ENCODE measurements at places on chromosomes 3 and 15.

DNA sequence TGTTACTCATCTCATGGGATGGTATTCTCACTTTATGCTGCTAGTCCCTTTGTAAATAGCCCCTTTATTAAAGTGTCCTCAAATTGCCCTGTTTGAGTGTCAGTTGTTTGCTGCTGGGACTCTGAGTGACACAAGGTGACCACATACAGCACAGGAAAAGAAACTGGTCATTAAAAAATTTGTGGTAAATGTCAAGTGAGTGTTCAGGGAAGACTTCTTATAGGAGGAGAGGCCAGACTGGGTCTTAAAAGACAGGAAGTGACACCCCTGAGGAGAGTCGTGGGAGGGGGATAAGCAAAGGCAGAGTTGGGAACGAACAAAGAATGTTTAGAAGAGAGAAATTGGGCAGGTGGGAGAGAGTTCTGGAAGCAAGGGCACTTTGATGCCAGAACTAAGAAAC, 35.2 kb downstream of the CCR3 start:
- DNase-seq, result no peak

DNA sequence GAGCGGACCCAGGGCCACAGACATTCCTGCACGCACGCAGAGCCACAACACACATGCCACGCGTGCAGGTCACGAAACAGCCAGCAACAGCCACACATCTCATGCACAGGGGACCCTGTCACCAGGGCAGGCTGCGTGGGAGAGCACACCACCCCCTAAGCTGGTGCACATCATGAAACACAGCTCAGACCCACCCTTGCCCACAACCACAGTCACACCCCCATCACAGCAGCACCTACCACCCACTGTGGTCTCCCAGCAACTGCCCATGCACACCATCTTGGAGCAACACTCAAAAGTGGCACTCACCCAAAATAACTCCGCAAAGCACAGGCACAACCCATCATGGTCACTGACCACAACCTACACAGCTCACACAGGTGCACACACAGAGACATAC, 75.7 kb downstream of the OCA2 start:
- no peak for DNase-seq

GRCh38 chr15:86322629-86323028, 243.0 kb downstream of the AGBL1 start:
- DNase-seq, result no peak

GRCh38 chr15:50145451-50145872, 26.4 kb upstream of the ATP8B4 start:
- DNase-seq, result no peak

DNA sequence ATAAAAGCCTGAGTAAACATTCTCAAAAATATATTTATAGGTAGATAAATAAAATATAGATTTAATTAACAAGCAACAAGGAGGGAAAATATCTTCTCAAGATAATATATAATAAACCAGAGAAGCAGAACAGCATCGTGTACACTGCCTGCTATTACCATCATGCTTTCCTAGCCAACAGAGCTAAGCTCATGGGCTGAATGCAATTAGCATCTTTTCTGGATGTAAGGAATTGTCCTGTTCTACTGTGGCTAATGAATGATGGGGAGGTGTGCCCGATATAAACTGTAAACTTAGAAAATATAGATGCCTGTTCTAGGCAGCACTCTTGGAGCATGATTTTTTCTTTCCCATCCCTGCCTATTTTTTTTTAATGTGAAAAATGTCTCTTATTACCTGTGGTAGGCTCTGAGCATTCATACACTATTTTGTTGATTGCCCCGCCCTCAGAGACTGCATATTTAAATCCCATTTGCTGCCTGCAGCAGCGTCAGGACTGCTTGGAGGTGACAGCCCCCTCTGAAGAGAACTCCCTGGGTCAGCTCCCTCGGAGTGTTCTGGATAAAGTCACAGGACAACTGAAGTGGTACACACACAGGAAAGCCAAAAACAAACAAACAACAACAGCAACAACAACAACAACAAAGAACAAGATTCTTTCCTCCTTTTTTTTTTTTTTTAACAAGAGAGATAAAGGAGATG, 312.3 kb downstream of the SATB1 start:
- DNase-seq, result no peak

DNA sequence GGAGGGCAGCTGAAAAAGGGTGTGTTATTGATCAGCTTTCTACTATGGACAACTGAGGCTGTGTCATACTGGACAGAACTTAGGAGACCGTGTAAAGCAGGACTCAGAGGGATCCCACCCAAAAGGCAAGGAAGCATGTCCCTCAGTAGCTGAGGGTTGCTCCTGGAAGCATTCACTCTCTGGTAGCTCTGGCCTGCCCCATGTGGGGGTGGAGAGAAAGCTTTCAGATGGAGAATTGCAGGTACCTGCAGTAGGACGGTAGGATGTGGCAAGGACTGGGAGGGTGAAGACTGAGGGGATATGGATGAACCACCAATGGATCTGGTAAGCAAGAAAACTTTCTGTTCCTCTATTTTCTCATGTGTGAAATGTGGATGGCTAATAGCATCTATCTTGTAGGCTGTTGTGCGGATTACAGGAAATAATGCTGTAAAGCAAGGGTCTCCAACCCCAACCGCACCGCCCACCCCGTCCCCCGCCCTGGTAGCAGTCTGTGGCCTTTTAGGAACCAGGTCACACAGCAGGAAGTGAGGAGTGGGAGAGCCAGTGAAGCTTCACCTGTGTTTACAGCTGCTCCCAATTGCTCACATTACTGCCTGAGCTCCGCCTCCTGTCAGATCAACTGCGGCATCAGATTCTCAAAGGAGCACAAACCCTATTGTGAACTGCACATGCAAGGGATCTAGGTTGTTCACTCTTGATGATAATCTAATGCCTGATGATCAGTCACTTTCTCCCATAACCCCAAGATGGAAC, 157.7 kb upstream of the PROK2 start:
- no peak for DNase-seq

DNA sequence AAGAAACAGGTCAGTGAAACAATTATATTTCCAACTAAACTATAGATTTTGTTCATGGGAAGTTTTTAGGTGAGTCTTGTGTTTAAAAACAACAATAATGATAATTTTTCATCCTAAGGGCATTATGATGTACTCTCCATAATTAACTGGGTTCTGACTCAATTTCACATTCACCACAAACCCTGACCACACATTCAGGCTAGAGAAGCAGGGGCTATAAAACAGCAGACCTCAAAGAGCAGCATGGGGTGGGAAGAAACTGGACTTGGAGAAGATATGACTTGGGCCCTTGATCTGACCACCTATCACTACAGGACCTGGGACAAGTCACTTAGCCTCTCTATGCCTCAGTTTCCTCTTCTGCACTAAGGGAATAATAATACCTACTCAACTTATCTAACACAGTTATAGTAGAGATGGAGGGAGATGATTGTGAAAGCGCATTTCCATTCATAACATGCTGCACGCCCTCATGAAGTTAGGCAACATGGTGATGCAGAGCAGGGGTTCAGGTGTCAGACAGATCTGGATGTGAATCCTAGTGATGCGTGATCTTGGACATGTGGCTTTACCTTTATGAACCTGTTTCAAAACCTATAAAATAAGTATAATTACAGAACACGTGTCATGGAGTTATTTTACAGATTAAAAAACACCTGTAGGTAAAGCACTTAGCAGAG, 63.0 kb upstream of the ACP3 start:
- DNase-seq, result no peak

- no peak for DNase-seq
Observed at GRCh38 chr3:18968120-18968519, 180.2 kb upstream of the KCNH8 start.

GRCh38 chr15:62896969-62897486, 145.5 kb upstream of the TPM1 start:
- peak; percentile 95 for DNase-seq

GRCh38 chr3:140170612-140171011, 235.6 kb downstream of the CLSTN2 start:
- no peak for DNase-seq

DNA sequence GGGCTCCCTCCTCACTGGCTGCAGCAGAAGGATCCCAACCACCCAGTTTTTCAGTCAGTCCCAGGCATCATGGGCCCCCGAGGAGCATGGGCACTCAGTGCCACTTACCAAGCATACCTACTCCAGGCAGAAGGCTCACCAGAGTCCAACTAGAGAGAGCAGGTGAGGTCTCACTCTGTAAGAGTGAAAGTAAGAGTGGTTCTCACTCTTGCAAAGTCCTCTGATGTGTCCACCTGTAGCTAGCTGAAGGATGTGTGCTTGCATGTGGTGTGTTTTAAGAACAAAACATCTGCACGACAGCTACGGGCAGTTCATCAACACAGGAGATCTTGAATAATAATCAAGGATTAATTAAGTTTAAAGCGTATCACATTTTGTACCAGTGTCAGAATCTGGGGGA, 49.7 kb downstream of the CCK start:
- no peak for DNase-seq

GRCh38 chr3:15198686-15199085, 7.4 kb upstream of the CAPN7 start:
- DNase-seq, result no peak

GRCh38 chr3:121295452-121295851, 250.3 kb downstream of the POLQ start:
- no peak for DNase-seq

DNA sequence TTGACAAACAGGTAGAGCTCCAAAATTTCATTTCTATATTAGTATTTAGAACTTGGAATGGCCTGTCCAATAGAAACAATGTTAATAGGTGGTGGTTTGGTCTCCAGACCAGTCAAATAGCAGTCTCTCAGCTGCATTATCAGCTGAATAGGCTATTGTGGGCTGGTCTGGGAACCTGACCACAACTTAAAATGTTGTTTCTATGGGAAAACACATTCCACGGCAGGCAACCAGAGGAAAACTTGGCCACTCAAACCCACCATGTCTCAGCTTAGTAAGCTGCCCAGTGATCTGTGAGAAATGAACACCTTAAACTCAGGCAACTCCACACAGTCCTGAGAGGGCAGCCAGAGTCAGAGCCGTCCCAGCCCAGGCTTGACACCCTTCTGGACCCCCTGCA, 20.4 kb downstream of the FBN1 start:
- no peak for DNase-seq

- DNase-seq, result no peak
Observed at GRCh38 chr15:78685159-78685921, 44.3 kb upstream of the CHRNB4 start.

GRCh38 chr15:99174567-99175395, 69.9 kb downstream of the SYNM start:
- no peak for DNase-seq
